Stimulated activated CD4-positive, alpha-beta T cell treated with anti-CD3 and anti-CD28 coated beads, Interleukin-15, amount 100 ng/mL, for 48 hours (primary cell): ENCODE measurements at places on chromosomes 13 and 19.

GRCh38 chr13:40204246-40204645 lies 462.2 kb downstream of the FOXO1 start:
- DNase-seq: no peak

- no peak for DNase-seq
Observed at GRCh38 chr13:43301346-43301969, 278.1 kb downstream of the DNAJC15 start.

DNA sequence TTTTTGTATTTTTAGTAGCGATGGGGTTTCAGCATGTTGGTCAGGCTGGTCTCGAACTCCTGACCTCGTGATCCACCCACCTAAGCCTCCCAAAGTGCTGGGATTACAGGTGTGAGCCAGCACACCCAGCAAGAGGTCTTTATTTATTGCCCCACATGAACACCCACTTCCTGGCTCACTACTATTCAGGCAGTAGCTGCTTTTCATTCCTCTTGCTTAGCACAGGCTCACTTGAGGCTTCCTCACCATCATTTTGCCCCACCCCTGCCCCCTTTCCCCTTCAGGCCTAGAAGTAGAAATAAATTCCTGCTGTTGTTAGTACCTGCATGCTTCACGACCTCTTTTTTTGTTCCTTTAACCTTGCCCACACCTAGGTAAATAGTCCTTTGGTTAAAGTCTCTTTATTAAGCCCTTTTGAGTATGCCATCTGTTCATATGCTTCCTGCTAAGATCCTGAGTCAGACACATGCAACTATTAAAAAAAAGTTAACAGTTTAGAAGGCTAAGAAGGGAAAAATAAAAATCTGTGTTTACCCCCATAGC lies 33.5 kb upstream of the ITM2B start:
- no peak for DNase-seq

GRCh38 chr19:8393871-8394250 lies 3.7 kb downstream of the RAB11B start:
- DNase-seq: no peak

DNA sequence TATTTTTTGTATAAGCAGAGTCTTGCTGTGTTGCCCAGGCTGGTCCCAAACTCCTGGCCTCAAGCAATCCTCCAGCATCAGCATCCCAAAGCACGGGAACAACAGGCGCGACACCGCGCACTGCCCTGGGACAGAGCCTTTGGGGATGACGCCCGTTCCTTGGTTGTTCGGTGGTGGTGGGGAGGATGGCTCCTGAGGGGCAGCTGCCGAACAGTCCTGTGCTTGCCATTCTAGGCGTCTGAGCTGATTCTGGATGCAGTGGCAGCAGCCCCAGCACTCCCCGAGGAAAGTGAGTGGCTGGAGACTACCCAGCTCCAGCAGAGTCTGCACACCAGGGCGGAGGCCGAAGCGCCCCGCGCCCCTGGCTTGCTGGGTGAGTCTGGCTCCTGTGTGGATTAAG lies 6.8 kb upstream of the ZNF135 start:
- no peak for DNase-seq

DNA sequence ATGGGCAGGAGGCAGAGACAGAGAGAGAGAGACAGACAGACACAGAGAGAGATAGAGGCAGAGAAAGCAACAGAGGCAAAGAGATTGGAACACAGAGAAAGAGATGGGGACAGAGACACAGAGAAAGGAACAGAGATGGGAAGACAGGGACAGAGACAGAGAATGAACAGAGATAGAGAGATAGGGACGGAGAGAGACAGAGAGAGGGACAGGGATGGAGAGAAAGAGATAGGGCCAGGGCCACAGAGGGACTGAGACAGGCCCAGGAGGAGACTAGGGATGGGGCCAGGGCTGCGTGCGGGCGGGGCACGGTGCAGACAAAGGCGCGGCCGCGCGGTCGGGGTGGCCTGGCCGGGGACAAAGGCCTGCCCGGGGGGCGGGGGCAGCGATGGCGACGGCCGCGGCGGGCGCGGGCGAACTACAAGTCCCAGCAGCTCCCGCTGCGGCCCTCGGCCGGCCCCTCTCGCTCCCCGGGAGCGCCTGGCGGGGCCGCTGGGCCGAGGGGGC lies at the start of gene ZNF358:
ZNF358 (plus strand) TSS at position 459 of the 507 bp plus-strand sequence. CDS start 3,140 bp downstream, outside the sequence.
- DNase-seq: no peak

DNA sequence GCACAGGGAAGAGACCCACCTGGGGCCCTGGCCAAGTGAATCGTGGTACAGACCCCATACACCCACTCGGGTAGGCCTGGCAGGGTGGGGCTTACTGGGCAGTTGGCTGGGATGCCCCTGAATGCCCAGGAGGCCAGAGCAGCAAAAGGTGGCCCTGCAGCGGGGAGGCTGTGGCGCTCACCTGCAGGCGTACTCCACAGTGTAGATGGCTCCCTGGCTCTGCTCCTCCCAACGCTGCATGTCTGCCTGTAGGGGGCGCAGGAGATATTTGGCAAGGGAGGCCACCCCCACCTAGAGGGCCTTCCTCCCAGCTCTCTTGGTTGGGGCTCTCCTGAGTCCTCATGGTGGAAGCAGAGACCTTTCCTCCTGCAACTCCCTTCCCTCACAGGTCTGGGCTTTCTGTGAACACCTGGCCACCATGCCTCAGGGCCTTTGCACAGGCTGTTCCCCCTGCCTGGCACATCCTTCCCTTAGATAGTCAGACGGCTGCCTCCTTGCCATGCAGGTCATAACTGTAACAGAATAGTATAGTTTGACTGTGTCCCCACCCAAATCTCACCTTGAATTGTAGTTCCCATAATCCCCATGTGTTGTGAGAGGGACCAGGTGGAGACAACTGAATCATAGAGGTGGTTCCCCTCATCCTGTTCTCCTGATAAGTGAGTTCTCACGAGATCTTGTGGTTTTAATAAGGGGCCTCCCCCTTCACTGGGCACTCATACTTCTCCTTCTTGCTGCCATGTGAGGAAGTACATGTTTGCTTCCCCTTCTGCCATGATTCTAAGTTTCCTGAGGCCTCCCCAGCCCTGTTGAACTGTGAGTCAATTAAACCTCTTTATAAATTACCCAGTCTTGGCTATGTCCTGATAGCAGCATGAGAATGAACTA lies 5.9 kb downstream of the BORCS8 start:
- DNase-seq: peak; percentile 27

DNA sequence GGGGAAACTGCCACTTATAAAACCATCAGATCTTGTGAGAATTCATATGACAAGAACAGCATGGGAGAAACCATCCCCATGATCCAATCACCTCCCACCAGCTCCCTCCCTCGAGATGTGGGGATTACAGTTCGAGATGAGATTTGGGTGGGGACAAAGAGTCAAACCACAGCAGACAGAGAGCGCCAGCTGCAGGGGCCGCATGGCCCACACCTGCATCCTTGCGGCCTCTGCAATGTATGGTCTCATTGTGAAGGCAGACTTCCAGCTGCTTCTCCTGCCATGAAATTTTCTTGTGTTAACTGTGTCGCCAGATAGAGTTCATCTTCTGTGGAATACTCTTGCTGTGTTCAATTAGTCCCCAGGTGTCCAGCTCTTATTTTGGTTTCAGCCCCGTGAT lies 17.3 kb upstream of the SLC15A1 start:
- DNase-seq: no peak

DNA sequence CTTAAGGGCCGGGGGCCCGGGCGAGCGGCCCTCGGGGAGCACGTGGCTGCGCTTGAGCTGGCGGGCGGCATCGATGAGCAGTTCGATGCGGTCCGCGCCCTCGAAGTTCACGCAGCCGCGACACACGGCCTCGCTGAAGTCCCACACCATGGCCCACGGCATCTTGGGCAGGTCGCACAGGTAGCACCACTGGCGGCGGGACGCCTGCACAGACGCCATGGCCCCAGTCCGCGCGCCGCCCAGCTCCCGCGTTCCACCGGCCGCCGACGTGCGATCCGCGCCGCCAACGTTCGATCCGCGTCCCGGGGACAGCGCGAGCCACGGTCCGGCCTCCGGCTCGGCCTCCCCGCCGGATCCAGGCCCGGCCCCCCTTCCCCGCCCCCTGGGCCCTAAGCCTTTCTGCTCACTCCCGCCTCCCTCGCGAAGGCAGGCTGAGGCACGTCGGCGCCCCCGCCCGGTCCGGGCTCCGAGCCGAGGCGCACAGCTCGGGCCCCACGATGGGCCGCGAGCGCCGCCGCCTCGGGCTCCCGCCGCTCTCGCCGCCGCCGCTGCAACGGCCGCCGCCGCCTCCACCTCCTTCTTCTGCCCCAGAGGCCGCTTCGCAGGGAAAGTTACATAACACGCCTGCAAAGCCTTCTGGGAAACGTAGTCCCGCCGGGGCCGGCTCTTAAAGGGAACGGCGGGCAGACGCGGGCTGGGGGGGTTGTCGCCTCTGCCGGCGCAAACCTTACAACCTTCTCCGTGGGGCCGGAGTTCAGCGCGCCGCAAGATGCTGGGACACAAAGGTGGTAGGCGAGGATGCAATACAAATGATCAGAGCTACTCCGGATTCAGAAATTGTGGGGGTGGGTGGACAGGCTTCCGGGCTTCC lies at the start of gene IRF2BP1:
IRF2BP1 (minus strand) TSS at position 586 of the 871 bp plus-strand sequence; CDS start at position 219, 367 bp downstream.
- peak; percentile 83 for DNase-seq

DNA sequence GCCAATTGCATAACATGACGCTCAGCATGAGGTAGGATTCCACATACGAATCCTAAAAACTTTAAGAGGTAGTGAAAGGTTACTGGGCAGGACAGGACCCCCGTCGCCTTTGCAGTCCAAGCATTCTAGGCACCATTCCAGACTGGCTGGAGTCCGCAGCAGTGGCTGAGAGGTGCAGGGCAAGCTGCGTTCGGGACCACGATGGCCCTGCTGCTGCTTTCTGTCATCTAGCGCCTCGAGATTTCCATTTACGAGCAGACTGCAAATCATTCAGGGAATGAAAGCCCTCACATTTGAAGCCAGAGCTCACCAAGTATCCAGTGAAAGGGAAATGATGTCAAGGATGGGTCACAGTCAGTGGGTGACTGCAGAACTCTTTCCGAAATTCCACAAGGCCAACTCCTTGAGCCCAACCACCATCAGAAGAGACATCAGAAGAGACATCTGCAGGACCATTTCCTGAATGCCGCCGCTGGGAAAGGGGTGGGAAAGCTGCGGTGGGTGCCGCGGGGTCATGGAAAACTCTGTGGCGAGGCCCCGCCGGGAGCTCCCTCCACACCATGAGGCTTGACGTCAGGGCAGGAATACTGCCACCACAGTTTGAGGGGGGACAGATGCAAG lies 88.3 kb downstream of the COL4A1 start:
- no peak for DNase-seq

DNA sequence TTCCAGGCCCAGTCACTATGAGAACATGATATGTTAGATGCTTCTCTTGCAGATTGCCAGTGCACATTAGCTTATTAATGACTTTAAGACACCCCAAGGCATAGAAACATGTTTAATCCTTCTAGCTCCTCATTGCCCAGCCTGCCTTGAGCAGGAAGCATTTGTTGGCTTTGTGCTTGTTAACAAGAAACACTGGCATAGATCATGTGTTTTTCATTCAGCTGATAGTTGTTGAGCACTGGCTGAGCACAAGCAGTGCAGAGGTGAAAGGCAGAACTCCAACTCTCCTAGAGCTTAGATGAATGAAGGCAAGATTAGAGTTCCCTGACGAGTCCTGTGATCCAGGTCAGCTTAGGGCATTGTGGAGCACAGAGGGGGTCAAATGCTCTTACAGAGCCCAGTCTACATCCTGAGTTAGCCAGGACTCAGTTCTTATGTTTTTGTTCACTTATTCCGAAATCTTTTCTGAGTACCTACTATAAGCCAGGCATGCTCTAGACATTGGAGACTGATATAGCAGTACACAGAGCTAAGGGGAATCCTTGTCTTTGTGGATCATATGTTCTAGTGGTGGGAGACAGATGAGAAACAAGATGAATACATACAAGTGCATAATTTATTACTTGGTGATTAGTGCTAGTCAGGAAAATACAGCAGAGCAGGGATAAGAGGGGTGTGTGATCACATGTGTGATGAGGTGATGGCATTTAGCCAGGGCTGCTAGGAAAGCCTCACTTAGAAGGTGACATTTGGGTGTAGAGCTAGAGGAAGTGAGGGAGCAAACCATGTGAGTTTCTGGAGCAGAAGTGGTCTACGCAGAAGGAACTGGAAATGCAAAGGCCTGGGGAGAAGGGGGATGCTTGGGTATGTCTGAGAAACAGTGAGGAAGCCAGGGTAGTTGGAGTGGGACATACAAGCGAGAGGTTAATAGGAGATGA lies 101.2 kb downstream of the WASF3 start:
- no peak for DNase-seq

DNA sequence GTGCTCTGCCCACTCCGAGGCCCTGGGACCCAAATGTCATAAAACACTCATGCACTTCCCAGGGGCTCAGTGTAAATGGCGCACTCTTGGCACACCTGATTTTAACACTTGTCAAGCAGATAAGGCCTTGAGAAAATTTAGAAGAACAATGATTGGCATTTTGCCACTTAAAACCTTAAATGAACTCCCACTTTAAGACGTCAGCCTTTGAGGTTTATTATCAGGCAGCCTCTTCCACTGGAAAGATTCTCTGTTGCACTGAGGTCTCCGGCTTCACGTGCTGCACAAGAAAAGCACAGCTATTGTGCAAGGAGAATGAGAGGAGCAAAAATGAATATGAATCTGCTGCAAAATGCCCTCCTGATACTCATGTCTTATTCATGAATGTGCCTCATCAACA lies 38.5 kb upstream of the ATP11A start:
- DNase-seq: no peak

GRCh38 chr19:46412650-46413261 lies 608 bp downstream of the CCDC8 start:
- no peak for DNase-seq

- DNase-seq: no peak
Observed at GRCh38 chr19:39428283-39429112, 7.3 kb downstream of the RPS16 start.

- no peak for DNase-seq
Observed at GRCh38 chr13:113804017-113804702, 45.1 kb downstream of the TMEM255B start.

DNA sequence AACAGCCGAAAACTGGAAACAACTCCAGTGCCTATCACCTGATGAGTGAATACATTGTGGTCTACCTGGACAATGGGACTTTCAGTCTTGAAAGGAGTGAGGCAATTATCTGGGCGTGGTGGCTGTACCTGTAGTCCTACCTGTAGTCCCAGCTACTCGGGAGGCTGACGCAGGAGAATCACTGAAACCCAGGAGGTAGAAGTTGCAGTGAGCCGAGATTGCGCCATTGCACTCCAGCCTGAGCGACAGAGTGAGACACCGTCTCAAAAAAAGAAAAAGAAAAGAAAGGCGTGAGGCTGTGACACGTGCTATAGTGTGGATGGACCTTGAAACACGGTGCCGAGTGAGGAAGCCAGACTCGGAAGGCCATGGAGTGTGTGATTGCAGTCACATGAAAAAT lies 4.1 kb upstream of the NTN5 start:
- DNase-seq: no peak

DNA sequence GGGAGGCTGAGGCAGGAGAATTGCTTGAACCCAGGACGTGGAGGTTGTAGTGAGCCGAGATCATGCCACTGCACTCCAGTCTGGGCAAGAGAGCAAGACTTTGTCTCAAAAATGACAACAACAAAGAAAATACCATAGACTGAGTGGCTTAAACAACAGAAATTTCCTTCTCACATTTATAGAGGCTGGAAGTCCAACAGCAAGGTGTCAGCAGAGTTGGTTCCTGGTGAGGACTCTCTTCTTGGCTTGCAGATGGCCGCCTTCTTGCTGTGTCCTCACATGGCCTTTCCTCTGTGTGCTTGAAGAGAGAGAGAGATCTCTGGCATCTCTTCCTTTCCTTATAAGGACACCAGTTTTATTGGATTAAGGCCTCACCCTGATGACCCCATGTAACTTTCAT lies 56.1 kb upstream of the ADGRE5 start:
- DNase-seq: no peak

- peak; percentile 75 for DNase-seq
Observed at GRCh38 chr19:19540064-19540714, 2.1 kb downstream of the CILP2 start.
